ENCODE measurements at places on chromosomes 4 and X.

GRCh38 chr4:37388681-37389365 lies 144.3 kb downstream of the NWD2 start:
- no peak for DNase-seq

GRCh38 chrX:53184836-53185235 lies 40.2 kb downstream of the KDM5C start:
- DNase-seq = no peak

DNA sequence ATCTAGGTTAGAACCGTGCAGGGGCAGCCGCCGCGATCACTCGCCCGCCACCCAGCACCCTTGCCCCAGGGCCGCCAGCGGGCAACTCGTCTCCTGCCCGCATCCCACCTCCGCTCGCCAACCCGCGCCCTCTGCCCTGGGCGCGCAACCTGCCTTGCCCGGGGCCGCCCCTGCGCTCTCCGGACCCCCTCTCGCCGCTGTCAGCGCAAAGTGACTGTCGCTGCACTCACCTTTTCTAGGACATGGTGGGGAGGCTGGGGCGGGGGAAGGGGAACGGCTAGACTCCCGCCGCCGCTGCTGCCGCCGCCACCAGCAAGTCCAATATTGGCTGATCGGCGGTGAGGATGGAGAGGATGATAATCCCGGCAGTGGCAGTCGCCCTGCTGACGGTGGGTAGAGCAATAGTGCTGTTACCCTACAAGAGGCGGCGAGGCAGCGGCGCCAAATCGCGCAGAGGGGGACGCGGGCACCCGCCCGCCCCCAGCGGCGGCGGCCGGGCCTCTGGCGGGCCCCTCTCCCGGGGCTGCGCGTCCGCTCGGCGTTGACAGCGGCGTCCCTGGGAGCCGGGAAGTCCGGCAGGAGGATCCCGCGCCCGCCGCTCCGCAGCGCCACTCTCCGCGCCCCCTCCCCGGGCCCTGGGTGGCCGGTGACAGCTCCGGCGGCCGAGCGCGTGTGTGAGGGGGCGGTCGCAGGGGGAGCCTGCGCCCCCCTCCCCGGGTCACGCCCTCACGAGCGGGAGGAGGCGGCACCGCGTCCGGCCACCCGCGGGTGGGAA lies 2.3 kb upstream of the NR3C2 start:
- no peak for DNase-seq

GRCh38 chr4:35900286-35901243 lies 343.7 kb downstream of the ARAP2 start:
- DNase-seq = no peak

DNA sequence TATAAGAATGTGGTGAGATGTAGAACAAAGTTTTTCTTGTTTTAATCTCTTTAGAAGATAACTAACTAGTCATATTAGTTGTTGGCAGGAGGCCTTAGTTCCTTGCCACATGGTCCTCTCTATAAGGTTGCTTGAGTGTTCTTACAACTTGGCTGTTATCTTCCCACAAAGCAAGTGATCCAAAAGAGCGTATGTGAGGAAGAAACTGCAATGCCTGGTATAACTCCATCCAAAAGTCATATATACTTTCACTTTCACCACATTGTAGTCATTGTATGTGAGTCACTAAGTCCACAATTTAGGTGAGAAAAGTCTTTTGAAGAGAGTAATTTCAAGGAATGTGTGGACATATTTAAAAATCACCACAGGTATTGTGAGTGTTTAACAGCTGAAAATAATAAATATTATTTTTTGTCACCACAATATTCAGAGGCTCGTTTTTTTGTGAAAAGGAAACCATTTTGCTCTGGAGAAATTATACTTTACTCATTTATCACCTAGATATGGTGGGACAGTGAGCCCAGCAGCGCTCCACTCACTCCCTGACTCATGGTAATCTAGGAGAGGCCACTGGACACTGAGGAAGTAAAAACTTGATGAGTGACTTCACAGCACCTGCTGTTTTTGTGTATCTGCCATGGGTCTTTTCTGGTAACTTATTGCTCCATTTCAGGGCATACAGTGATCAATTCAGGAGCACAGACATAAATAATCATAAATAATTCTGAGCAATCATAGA lies 369.4 kb upstream of the NDST3 start:
- no peak for DNase-seq

GRCh38 chr4:44912980-44913379 lies 186.6 kb upstream of the GNPDA2 start:
- no peak for DNase-seq

- DNase-seq = no peak
These were observed 712.4 kb downstream of the IL1RAPL1 start for GRCh38 chrX:29299684-29300083.

DNA sequence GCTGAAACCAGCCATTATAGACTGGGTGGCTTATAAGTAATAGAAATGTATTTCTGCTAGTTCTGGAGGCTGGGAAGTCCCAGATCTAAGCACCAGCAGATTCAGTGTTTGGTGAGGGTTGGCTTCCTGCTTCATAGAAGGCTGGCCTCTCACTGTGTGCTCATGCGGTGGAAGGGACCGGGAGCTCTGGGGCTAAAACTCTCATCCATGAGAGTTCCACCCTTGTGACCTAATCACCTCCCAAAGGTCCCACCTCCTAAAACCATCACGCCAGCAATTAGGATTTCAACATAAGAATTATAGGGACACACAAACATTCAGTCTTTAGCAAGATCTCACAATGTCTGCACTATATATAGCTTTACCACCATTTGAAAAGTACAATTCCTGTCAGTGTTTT lies 215.2 kb downstream of the CBR4 start:
- no peak for DNase-seq

DNA sequence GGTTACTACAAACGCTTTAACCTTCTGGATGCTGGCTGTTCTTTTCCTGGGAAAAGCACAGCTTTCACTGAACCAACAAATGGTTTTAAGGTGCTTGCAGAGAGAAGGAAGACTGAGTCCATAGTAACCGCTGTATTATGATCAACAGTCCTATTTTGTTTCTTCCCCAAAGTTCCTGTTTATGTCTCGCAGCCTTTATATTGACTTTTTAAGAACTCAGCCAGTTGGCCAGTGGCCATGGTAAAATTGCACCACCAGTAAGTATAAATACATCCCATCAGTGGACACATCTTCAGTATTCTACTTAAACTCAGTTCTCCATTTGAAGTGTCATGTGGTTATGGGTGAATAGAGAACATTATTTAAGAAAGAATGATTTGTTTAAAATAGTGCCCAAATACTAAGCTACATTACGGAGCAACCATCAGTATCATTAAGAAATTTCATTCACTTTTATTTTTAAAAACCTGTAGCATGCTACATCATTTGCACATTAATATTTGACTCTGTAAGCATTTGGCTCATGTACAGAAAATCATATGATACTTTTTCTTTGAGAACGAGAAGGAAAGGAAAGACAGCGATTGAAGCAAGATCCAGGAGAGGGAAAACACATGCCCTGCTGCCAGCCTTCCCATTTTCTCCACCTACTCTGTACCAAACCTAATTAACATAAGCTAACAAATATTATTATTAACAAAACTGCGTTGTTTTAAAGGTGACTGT lies 287.0 kb downstream of the ARHGAP24 start:
- DNase-seq = no peak

- no peak for DNase-seq
These were observed 533 bp downstream of the IL15 start for GRCh38 chr4:141636771-141637460.

GRCh38 chrX:38278682-38279081 lies 48.6 kb downstream of the RPGR start:
- no peak for DNase-seq

DNA sequence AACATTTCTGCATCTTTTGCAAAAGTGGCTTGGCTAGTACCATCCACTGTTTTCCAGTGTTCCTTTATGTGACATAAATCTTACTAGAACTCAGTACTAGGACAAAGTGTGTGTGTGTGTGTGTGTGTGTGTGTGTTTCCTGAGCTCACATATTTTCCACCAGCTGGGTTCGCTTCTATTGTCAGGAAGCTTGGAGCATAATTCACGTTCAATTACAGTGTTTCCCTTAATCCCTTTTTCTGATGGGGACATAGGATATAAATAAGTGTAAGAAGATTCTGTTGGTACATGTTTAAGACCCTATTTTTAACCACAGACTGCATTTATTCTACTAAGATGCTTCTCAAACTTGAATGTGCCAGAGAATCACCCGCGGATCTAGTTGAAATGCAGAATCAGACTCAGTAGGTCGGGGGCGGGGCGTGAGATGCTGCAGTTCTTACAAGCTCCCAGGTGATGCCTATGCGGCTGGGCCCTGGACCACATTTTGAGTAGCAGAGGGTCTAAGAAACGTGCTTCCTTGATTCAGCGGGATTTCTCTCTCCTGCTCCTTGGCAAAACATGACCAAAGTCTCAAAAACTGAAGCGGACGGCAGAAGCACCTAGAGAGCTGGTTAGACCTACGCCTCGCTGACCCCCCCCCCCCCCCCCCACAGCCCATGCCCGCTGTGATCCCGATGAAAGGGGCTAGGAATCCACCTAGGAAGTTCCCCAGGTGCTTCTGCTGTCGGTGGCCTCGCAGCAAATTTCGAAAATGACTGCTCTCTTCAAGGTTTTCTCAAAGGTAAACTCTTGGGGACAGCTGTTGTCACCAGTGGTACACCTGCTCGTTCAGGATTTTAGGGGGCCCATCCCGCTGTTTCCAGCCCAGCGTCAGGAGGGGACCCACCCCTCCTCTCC lies 797 bp downstream of the CD99L2 start:
- peak; percentile 18 for DNase-seq

GRCh38 chrX:20274121-20274520 lies 7.4 kb upstream of the RPS6KA3 start:
- DNase-seq = no peak

- DNase-seq = no peak
These were observed 42.8 kb upstream of the KLF3 start for GRCh38 chr4:38621028-38621684.

DNA sequence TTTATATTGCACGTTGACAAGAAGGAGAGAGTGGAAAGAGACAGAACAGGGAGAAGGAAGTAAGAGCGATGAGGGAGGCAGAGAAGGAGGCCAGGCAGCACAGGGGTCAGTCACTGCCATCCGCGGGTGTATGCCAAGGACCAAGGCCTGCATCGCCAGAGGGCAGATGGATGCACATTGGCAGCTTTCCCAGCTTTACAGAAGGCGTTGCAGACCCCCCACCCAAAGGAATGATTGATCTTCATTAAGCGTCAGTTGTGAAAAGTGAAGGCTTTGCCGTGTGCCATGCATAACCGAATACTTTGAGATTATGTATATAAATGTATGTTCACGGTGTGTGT lies 21.6 kb downstream of the PIGG start:
- DNase-seq = no peak

DNA sequence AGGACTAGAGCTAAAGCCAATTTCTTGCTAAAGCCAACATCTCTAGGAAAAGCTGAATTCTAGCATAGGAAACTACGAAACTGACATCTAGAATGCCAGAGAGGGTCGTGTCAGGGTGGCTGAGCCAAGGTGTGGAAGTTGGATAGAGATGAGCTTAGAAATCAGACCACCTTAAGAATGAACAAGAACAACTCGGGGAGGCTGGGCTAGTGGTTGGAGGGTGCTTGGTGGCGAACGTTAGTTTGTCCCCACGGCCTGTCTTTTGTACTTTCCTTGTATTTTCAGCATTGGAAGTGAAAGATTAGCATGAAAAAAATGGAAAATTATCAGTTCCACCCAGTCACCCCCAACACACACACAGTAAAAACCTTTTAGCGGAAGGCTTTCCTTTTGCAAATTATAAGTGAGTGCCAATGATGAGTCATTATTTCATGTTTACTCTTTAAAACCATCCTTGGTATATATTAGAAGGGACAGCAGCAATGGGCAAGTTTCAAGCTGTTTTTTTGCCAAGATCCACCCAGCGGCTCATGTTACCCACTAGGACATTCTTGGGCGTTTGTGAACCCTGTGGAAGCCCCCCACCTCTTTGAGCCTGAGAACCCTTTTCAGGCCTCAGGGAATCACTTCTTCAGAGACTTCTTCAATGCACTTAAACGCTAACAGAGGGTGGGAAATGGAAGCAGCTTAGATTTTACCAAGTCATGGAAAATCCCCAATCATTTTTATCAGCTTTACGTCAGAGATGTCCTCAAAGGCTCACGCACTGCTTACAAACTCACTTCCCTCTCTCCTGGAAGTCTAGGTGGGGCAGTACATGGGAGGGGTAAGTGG lies 4.9 kb upstream of the PPEF1 start:
- no peak for DNase-seq

- DNase-seq = no peak
These were observed 93.0 kb upstream of the EGFL6 start for GRCh38 chrX:13476384-13476783.

DNA sequence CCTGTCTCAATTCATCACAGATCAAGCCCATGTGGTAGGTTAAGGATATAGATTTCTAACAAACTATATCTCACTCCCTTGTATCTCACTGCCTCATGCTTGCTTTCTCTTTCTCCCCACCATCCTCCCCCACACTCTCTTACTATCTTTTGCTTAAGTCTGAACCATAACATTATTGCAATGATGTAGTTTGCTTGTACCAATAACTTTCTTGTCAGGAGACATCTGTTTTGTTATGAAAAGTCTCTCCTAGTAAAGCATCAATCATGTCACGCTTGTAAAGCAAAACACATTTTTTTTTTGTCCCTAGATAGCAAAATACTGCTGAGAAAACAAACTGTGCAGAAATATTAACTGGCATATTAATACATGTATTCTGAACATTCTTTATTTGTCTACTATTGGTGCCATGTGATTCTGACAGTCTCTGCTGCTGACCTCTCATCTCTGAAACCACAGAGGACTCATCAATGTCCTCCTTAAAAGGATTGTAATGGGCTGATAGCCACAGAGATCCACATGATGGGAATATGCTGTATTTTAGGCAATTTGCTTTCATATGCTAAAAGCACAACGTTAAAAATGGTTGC lies 217.5 kb downstream of the VEGFC start:
- no peak for DNase-seq

- no peak for DNase-seq
These were observed 646 bp downstream of the ABCB7 start for GRCh38 chrX:75155447-75155826.

DNA sequence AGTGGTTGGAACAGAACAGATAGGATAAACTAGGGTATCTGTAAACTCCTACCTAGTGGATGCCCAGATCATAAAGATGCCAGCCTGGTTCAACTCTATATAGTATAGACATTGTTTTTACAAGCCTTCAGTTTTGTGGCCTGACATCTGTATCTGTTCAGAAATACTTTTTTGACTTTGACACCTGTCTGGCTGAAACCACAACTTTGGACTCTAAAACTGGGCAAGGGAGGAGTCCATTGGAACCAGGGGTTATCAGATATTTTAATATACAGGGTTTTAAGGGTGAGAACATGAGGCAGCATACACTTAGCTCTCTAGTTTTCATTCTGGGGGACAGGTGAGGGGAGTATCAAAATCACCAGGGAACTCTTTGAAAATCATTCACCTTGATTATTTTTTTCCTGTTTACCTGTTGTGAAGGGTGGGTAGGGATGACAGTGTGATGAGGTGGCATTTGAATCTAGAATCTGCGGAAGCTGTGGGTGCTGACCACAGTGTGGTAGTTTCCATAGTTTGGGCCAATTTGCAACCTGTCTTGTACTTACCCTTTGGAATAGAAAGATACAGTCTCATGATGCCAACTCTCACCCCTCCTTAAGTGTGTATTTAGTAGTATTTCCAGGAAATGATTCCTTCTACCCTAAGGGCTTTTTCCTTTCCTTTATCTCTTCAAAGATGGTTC lies 20.6 kb downstream of the GAB1 start:
- DNase-seq = no peak

- DNase-seq = no peak
These were observed 74.0 kb downstream of the TLL1 start for GRCh38 chr4:165947019-165947418.
